NCI-H2081 treated with DMSO at 0.1 percent for 48 hours (cell line): ENCODE measurements at places on chromosomes 11 and 22.
A peak's percentile ranks its signal among the peaks of the same experiment; 100 is the strongest.

DNA sequence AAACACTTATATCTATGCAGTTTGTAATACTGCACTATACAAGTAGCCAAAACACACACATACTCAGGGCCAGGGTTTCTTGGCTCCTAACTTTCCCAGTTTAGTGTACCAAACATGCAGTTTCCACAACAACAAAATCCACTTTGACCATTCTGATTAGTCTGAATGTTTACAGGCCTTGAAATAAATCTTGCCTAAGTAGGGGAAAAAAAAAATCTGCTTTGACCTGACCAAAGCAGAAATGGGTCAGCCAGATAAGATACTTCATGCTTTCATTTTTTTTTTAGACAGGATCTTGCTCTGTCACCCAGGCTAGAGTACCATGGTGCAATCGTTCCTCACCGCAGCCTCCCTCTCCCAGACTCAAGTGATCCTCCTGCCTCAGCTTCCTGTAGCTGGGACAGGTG, 10.1 kb downstream of the PRR14L start:
- DNase-seq: no peak

DNA sequence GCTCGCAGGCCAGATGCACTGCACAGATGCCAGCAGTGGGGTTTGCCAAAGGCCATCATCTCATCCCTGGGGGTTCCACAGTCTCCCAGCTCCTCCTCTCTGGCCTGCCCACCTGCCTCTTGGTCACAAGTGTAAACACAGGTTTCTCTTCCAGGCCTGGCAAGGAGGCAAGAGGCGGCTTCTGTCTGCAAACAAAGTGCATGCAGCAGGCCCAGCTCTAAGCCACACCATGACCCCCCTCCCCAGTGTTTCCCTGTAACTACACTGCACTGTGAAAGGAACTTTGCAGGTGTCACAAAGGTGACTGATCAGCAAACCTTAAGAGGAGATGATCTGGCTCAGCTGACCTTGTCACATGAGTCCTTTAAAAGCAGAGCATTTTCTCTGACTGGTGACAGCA, 26.2 kb upstream of the SHISAL1 start:
- DNase-seq: no peak

GRCh38 chr11:30304620-30305019, 18.3 kb upstream of the ARL14EP start:
- no peak for DNase-seq

GRCh38 chr22:34851918-34852662, 213.9 kb upstream of the ISX start:
- DNase-seq: no peak

- DNase-seq: no peak
Observed at GRCh38 chr22:39268645-39269044, 23.9 kb upstream of the PDGFB start.

DNA sequence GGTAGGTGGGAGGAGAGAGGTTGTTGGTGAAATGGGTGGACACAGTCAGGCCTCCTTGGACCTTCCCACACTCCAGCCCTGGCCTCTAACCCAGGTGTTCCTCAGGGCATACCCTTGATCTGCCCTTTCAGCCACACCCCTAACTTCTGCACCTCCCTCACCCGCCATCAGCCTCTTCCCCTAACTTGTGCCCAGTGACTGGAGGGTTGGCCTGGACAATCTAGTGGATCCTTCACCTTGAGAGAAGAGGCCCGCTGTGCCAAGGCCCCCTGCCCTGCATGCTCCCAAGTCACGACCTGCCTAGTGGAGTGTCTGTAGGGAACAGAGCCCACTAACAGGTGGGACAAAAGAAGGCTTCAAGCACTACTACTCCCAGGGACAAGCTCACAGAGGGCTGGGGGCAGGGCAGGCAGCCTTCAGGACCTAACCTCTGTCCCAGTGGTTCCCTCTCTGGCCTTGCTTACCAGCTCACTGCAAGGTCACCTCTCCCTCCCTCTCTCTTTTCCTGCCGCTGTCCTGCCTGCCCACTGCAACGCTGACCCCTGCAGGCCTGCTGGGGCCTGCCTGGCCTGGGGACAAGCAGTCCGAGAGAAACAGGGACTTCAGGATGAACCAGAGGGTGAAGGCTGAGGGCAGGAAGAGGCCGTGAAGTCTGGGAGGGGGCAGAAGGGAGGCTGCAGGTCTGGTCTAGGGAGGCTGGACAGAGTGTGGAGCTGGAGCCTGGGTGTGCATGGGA, 3.3 kb downstream of the SYT7 start:
- no peak for DNase-seq

DNA sequence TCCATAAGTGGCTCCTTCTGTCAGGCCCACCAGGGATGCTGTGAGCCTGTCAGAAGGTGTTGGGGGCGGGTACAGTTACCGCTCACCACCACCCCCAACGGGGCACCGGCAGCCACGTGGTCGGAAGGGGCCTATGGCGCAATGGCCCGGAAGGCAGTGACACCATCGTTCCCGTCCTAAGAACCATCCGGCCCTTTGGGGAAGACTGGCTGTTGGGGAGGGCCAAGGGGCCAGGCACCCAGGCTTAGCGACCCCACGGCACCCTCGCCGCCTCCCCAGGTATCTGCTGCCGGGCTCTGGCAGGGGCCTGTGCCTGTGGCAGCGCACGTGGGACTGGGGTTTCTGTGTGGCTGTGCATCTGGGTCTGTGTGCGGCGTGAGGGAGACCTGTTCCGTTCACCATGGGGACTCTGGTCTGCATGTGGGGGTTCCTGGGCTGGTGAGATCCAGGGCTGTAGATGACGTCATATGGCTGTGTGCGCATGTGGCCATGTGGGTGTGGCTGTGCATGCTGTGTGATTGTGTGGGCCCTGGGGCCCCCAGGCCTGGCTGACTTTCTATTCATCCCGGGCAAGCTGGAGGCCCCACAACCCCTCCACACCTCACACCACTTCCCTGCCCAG, 717 bp downstream of the OSM start:
- DNase-seq: no peak

DNA sequence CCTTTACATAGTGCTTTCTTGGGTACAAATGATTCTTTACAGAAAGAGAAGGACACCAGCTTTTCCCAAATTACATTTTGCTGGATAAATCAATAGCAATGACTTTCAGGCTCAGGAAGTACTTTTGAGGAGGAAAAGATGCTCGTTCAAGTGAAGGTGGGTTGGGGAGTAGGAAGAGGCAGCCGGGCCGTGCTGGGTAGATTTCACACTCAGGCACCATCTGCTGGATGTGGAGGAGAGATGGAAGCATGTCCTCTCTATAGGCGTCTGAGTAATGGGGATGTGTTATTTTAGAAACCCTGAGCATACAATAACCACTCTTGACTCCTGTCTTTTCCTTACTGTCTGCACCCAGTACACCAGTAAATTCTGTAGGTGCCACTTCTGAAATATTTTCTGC, 152.3 kb upstream of the LARGE1 start:
- DNase-seq: no peak

GRCh38 chr11:112499153-112499880, 238.7 kb upstream of the PLET1 start:
- DNase-seq: peak; percentile 70

- no peak for DNase-seq
Observed at GRCh38 chr11:120147950-120148270, 10.0 kb upstream of the TRIM29 start.

DNA sequence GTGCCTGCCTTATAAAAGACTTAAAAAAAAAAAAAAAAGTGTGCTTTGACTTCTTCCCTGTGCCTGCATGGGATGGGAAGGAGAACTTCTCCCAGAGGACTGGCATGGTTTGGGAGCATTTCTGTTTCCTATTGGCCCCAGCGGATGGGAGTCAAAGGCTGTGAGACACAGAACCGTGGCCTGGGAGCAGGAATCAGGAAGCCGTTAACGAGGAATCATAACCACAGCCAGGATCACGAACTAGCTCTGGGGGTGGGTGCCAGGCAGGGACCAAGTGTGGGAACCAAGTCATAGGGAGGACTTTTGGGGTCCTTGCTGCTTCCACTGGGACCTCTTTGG, 526 bp downstream of the C1QTNF6 start:
- no peak for DNase-seq

DNA sequence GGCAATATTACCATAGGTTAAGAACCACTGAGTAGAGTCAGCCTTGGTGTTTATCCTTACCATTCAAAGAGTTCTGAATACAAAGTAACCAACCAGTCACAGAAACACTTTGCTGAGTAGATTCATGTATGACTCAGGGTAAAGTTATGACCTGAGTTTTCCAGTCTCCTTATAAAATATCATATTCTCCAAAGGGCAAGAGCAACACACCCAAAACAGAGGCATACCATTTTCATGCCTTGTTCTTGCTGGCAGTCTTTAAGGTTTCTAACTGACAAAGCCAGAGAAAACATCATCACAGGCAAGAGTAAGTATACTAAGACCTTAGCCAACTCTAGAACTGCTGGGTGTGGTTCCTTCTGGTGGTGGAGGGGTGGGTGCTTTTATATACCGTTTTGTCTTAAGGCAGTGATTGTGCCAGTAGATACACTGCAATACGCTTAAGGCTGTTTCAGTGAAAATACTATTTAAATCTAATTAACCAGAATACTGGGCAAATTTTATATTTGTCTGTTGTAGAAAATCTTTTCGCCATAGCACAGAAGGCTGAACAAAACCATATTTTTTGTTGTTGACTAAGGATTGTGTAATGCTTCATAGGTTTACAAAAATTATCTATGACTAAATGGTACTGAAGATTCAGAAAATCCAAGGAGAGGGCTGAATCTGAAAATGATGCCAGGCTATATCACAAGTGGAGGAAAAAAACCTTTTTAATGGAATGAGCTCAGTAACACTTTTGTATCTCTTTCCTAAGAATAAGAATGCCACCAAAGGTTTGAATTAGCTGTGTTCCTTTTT, 3.0 kb downstream of the ATL3 start:
- DNase-seq: no peak

GRCh38 chr11:2825889-2826678, 59.5 kb downstream of the CDKN1C start:
- DNase-seq: no peak

- DNase-seq: peak; percentile 16
Observed at GRCh38 chr11:59158206-59159068, 13.5 kb upstream of the DTX4 start.

- DNase-seq: no peak
Observed at GRCh38 chr11:25536289-25536688, 795.6 kb upstream of the ANO3 start.

DNA sequence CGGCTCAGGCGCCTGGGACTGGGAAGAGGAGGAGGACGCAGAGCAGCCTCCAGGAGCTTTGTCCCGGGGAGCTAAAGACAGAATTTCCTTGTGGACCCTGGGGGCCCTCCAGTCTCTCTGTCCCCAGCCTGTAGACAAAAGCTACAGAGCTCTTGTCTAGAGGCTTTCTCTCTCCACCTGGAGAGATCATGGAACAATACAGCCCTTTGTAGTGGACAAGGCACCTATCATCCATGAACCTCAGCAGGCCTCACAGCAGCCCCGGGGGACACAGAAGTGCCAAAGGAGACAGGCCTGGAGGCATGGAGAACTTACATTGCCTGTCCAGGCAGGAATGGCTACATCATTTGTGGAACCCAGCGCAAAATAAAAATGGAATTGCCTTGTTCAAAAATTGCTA, 55.7 kb upstream of the TTLL12 start:
- no peak for DNase-seq

DNA sequence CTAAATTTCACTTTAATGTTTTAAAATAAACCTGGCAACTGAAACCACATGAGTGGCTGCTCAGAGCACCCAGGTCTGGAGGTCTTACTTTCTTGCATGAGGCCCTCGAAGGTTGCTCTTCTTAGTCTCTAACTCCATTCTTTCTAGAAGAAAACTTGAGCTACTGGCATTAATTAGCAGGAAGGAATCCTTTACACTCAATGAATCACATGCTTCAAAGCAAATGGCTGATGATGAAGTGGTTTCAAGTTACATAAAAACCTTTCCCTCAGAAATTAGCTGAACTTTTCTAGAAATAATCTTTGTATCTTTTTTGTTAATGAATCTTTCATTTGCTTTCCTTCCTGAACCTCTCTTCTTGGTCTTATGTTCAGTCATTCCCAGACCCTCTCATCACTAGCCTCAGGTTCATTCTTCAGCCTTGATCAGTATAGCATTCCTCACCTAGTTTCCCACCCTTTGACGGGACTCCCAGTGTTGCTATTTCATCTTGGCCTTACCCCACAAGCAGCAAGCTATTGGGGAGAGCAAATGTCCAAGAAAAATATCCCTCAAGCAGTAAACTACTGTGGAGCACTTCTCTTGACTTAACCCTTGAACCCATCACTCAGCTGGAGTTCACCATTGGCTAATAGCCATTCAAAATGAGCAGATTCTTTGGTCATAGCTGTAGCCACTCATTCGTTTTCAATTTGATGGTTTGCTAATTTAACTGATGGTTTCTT, 75.1 kb downstream of the INSC start:
- DNase-seq: no peak

- DNase-seq: no peak
Observed at GRCh38 chr22:17518406-17518805, 44.9 kb upstream of the SLC25A18 start.

- no peak for DNase-seq
Observed at GRCh38 chr22:37282385-37282677, at the start of gene CYTH4. CYTH4 (plus strand) TSS chr22:37282508; CDS start chr22:37282570, 62 bp downstream.

GRCh38 chr11:62444236-62444833, 25.5 kb downstream of the SCGB1A1 start:
- DNase-seq: peak; percentile 23

DNA sequence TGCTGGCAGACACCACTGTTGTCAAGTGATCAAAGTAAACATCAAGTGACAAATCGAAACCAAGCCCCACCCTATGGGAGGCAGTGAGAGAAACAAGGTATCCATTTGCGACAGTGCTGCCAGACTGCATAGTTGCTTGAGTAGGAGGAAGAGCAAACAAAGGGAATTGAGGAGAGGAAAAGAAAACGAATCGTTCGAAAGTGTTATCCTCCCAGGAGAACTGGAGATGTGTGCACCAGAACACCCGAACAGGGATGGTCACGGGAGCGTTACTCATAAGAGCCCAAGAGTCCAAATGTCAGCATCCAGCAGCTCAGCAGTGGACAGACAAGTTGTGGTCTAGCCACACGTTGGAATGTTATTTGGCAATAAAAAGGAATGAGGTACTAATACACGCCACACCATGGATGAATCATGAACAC, 58.4 kb upstream of the NUP50 start:
- DNase-seq: no peak

DNA sequence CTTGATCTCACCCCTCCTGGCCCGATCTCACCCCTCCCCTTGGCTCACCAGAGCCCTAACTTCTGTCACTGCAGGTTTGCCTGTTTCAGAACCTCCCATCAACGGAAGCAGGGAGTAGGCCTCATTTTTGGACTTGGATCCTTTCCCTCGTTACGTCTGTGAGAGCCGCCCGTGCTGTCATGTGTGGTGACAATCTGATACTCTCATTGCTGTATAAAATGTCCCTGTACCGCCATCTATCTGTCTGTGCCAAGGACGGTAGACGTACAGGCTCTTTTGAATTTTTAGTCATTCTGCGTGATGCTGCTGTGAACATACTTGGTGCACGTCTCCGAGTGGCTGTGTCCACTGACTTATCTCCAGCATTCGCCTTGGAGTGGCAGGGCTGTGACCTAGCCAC, 1163.1 kb downstream of the BRD1 start:
- DNase-seq: no peak

- no peak for DNase-seq
Observed at GRCh38 chr22:49150801-49151221, 676.9 kb downstream of the BRD1 start.

GRCh38 chr11:86056351-86056854, 12.5 kb downstream of the PICALM start:
- no peak for DNase-seq
